ENCODE measurements at places on chromosomes 7 and 10. TPM values are rescaled to one million over a fixed set of nuclear protein-coding genes. Genes with fewer than 3 reads are reported as not detected.

The FAM237B gene
- not detected for total RNA-seq

The CRTAC1 gene
- total RNA-seq: not detected

The VSIR gene
- 0.02 TPM for total RNA-seq

The WNT8B gene
- not detected for total RNA-seq

The ZCWPW1 gene
- 1.1 TPM for total RNA-seq

The AUTS2 gene
- 4.6 TPM for total RNA-seq

The SFTPA1 gene
- total RNA-seq: not detected

The NKX1-2 gene
- 0.05 TPM for total RNA-seq

The ANXA11 gene
- total RNA-seq: 88.3 TPM

The PPP1R17 gene
- total RNA-seq: not detected

The ZNF438 gene
- total RNA-seq: 3.1 TPM

The HOXA5 gene
- 1.9 TPM for total RNA-seq

All from HT1080 (cell line).